ENCODE measurements at places on chromosomes 2 and 18. TPM values are rescaled to one million over a fixed set of nuclear protein-coding genes. Genes with fewer than 3 reads are reported as not detected.

Gene AUP1
- 54.2 TPM for total RNA-seq

Gene UGP2
- total RNA-seq: 368 TPM

Gene SLC35F6
- total RNA-seq: 19.9 TPM

Gene RPS27A
- 425 TPM for total RNA-seq

Gene GLS
- total RNA-seq: 52.2 TPM

Gene GEN1
- 4.2 TPM for total RNA-seq

Gene ALPP
- not detected for total RNA-seq

Gene FEV
- not detected for total RNA-seq

Gene ELOA2
- total RNA-seq: not detected

Gene KLHL30
- 22.0 TPM for total RNA-seq

Gene CHAC2
- 6.0 TPM for total RNA-seq

Gene TMEM247
- not detected for total RNA-seq

Gene ST6GAL2
- total RNA-seq: 0.12 TPM

Gene ASPRV1
- 0.84 TPM for total RNA-seq

Gene BIN1
- total RNA-seq: 15.0 TPM

Gene REG3G
- total RNA-seq: not detected

Gene KLHL41
- total RNA-seq: 168 TPM

Gene SPP2
- total RNA-seq: not detected

Gene PPP4R1
- total RNA-seq: 59.2 TPM

Gene ARHGEF33
- total RNA-seq: 0.10 TPM

Gene ABCG8
- total RNA-seq: not detected

Gene BOLL
- not detected for total RNA-seq

Gene CRYGC
- total RNA-seq: not detected

Gene MDH1B
- 1.0 TPM for total RNA-seq

Gene CAVIN2
- 119 TPM for total RNA-seq

Gene MOCOS
- total RNA-seq: 0.27 TPM

Gene TMEM169
- total RNA-seq: 0.15 TPM

Gene UGT1A10
- not detected for total RNA-seq

Gene MAB21L4
- total RNA-seq: not detected

Gene C18orf54
- 1.7 TPM for total RNA-seq

Gene CDH2
- 321 TPM for total RNA-seq

Gene PELI1
- 8.2 TPM for total RNA-seq

Gene SLC38A11
- 1.0 TPM for total RNA-seq

Gene ANXA4
- total RNA-seq: 24.7 TPM

Gene MYOM1
- total RNA-seq: 724 TPM

Gene VIT
- total RNA-seq: 13.3 TPM

Gene NAT8
- total RNA-seq: not detected
